ENCODE measurements at places on chromosomes 4 and X. TPM values are rescaled to one million over a fixed set of nuclear protein-coding genes. Genes with fewer than 3 reads are reported as not detected.

SLIT2 gene
- total RNA-seq, result not detected

DNA sequence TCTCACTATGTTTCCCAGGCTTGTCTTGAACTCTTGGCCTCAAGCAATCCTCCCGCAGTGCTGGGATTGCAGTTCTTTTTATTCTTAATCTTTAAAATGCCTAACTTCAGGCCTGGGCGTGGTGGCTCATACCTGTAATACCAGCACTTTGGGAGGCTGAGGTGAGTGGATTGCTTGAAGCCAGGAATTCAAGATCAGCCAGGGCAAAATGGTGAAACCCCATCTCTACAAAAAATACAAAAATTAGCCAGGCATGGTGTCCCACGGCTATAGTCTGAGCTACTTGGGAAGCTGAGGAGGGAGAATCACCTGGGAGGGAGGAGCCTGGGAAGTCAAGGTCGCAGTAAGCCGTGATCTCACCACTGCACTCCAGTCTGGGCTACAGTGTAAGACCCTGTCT is 45.9 kb downstream of the PLS3 start:
- no peak for DNase-seq

DNA sequence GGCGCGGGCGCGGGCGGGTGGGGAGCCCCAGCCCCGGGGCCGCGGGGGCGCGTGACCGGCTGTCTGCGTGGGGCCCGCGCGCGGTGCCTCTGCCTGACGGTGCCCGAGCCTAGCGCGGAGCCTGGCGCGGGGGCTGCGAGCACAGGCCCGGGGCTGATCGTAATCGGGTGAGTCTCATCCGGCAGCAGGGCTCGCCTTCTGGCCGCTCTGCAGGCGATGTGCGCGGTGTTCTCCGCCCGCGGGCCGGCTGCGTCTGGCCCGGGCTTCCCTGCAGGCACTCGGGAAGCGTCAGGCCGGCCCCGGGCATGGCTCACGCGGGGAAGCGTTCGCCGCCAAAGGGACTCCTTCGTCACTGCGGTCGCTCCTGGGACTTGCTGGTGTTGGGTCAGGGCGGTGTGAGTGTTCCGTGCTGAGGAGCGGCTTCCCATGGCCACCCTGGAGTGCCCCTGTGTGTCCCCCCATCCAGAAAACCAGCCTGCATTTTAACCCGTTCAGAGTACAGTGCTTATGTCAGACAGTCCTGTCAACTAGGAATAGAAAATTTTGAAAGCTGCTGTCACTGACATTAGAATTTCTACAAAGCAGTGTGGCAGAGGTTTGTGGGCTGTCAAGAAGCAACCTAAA is 40.6 kb downstream of the FAM149A start:
- DNase-seq, result no peak

DNA sequence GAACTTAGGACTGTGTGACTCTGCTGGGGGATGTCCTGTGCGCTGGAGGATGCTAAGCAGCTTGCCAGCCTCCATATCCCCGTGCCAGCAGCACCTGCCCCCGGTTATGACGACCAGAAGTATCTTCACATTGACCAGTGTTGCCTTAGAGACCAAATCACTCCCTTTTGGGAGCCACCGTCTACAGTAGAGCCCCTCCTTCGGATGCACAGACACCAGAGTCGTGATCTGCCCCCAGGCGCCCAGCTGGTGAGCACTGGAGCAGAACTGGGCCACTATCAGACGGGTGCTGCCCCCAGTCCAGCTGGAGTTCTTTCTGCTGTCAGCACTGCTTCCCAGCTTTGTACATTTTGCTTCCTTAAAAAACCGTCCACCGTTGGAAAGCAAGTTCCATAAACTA is 30.0 kb upstream of the TADA2B start:
- no peak for DNase-seq

- no peak for DNase-seq
These were observed 26.7 kb upstream of the C1QTNF7 start for GRCh38 chr4:15400981-15401671.

GRCh38 chrX:24694825-24695224 is 1.1 kb downstream of the POLA1 start:
- no peak for DNase-seq

Data from HepG2 (cell line).